ENCODE measurements at places on chromosomes 3 and 15.
A peak's percentile ranks its signal among the peaks of the same experiment; 100 is the strongest.

GRCh38 chr3:17075358-17075757, 190.6 kb downstream of the PLCL2 start:
- DNase-seq: no peak

- peak; percentile 36 for DNase-seq
Observed at GRCh38 chr15:31200735-31201151, 99.2 kb upstream of the TRPM1 start.

GRCh38 chr15:88125576-88125975, 131.0 kb downstream of the NTRK3 start:
- no peak for DNase-seq

- no peak for DNase-seq
Observed at GRCh38 chr3:79767194-79767904, 449 bp downstream of the ROBO1 start.

GRCh38 chr3:104392327-104392726, 974.4 kb upstream of the ALCAM start:
- DNase-seq: no peak

Data from breast epithelium (tissue), 4 donors.